ENCODE measurements at places on chromosomes 12 and 14.

DNA sequence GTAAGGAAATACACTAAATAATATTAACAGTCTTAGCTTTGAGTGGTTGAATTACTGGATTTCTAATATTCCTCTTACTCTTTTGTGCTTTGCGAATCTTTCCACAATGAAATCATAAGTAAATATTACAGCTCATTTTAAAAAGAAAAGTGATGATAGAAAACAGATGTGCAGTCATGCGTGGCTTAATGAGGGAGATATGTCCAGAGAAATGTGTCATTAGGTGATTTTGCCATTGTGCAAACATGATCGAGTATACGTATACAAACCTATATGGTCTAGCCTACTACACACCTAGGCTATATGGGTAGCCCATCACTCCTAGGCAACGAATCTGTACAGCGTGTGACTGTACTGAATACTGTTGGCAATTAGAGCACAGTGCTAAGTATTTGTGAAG is 59.3 kb downstream of the SLC15A5 start:
- DNase-seq, result no peak

- DNase-seq, result no peak
Observed at GRCh38 chr12:43840338-43840737, 4.5 kb downstream of the TMEM117 start.

GRCh38 chr12:109432842-109433304 is 44.2 kb downstream of the KCTD10 start:
- peak; percentile 78 for DNase-seq

DNA sequence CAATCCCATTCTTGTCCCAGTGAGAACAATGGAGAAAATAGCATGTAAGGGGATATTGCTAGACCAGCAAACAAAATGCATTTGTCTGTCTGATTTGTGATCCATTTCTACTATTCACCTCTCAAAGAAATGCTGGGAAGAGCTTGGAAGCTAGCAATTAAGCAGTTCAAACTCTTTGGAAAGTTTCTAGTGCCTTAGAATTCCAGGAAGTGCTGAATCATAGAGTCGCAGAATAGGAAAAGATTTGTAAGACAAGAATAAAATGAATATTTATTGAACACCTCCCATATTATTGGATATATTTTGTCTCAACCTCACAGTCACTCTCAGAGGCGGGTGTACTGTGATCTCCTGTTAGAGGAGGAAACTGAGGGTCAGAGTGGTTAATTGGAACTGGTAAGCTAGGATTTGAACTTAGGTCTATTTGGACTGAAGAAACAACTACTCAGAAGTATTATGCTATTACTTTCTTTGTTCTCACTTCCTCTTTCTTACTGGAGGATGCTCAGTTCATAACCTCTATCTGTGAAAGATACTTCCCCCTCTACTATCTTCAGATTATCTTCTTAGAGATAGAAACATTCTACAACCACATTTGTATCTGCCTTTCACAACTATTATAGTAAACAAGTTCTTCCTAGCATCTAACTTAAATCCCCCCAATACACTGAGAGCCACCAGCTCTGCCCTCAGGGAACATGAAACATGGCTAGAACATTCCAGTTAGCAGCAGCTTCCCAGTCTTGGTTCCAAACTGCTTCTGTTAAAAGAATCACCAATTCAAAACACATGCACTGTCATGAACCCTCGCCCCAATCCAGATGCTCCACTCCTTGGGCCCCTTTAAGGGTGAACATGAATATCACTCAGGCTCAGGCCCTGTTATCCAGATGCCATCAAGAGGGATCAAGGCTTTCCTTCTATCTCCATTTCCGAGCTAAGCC is 64.2 kb downstream of the DRAM1 start:
- DNase-seq, result no peak

GRCh38 chr14:54443981-54444380 is 2.8 kb upstream of the CNIH1 start:
- no peak for DNase-seq

GRCh38 chr14:74932401-74932901 is 9.4 kb upstream of the RPS6KL1 start:
- DNase-seq, result no peak
